ENCODE measurements at places on chromosomes 3 and 15.

DNA sequence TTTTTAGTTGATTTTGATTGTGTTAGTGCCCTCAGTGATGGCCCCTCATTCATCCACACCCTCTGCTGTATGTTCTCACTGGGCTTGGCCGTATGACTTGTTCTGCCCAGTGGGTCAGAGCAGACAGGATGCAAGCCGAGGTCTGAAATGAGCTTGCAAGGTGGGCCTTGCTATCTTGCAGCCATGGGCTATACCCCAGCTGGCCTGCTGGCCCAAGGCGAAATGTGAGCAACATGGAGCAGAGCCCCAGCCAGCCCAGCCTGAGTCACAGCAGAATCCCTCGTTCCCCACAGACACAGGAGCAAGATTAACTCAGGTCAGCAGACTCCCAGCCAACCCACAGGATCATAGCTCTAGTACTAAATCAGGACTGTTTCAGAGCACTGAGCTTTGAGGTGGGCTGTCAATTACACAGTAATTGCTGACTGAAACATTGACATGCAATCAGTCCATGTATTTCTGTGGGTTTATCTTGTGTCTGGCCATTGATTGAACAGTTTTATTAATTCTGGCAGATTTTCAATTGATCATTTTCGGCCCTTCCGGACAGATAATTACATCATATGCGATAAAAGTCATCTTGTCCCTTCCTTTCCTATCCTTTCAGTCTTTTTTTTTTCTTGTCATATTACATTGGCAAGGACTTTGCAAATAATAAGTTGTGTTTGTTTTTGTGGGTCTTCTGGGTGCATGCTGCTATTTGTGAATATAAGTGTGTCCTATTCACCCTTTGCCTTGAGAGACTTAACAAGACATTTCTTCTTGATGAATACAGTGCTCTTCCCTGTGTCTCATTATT, 27.1 kb downstream of the KLF15 start:
- H3K27me3 ChIP-seq, result no peaks in the 10 kb centered on the region
- DNase-seq, result peak; percentile 53
- peaks cover 3% of the 10 kb centered on the region for H3K36me3 ChIP-seq
- no peaks in the 10 kb centered on the region for H3K4me1 ChIP-seq
- H3K4me3 ChIP-seq, result no peak overlapping the region

DNA sequence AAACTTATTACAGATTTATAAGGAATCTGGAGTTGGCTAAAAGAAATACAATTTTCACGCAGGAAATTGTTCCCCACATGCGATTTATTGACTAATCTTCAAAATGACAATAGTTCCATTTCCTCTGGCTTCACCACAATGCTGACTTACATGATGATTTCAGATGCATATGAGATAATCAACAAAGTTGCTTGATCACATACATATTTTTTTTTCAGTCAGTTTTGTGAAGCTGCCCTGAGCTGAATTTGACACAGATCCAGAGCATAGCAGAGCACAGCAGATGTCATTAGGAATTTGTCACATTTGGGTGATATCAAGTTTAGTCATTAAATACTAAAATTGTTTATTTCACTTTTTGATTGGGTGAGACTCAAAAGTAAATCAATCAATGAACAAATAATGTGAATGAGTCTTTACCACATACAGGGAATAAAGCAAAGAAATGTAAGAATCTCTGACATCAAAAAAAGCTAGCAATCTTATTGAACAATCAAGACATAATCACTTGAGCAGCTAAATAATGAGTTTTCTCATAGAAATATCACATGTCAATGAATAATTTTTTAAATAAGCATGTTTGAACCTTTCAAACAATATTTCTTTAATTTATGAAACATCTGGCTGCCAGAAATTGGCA, 18.3 kb downstream of the CPB1 start:
- DNase-seq, result no peak
- no peaks in the 10 kb centered on the region for H3K27me3 ChIP-seq
- no peak overlapping the region for H3K27ac ChIP-seq
- H3K4me3 ChIP-seq, result no peak overlapping the region
- H3K36me3 ChIP-seq, result no peaks in the 10 kb centered on the region

- H3K4me1 ChIP-seq, result no peaks in the 10 kb centered on the region
- H3K27me3 ChIP-seq, result no peaks in the 10 kb centered on the region
- no peak overlapping the region for H3K27ac ChIP-seq
- no peaks in the 10 kb centered on the region for H3K36me3 ChIP-seq
- no peak overlapping the region for H3K4me3 ChIP-seq
- no peak for DNase-seq
These were observed 79.4 kb upstream of the PLXNA1 start for GRCh38 chr3:126903521-126903920.

GRCh38 chr3:104696470-104696869, 670.2 kb upstream of the ALCAM start:
- no peak overlapping the region for H3K27ac ChIP-seq
- H3K4me3 ChIP-seq, result no peak overlapping the region
- H3K27me3 ChIP-seq, result no peaks in the 10 kb centered on the region
- no peak for DNase-seq
- no peaks in the 10 kb centered on the region for H3K36me3 ChIP-seq

DNA sequence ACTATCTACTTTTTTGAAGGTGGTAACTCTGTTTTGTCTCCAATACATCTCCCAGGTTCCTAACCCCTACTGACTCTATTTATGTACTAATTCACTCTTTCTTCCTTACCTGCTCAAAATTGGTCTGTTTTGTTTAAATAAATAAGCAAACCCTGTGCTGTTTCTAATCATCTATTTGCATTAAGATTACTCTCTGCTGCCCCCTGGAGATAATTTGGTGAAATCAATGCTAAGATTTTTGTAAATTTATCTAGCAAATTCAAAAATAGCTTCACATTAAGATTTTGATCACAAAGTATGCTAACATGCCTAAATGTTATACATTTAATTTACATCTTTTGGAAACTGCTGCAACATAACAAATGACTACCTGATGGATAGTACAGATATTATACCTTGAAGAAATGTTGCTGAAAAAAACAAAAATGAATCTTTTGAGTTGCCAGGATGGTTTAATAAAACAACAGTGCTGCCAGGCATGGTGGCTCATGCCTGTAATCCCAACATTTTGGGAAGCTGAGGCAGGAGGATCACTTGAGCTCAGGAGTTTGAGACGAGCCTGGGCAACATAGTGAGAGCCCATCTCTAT, 4.4 kb upstream of the CD200R1 start:
- H3K27me3 ChIP-seq, result no peaks in the 10 kb centered on the region
- H3K27ac ChIP-seq, result no peak overlapping the region
- no peaks in the 10 kb centered on the region for H3K36me3 ChIP-seq
- no peak for DNase-seq

DNA sequence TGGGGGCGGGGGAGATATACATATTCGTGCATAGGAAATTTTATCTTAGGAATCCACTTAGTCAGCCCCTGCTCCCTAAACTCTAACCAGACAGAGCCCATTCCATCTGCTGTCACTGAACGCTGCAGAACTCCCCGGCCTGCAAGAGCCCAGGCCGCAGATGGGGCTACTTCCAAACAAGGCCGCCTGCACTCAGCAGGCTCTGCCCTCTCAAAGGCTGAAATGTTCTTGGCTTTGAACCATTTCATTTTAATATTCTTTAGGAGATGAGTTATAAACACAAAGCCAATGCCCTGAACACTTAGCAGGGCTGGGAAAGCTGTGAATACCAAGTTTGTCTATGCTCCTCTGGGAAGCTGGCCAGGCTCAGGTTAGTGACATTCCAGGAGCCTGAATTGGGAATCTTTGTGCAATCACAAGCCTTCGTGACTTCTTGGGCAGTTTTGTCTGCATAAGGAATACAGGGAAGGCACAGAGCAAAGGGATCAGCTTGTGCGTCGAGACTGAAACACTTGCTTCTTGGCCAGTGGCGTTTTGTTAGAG, 65.0 kb downstream of the SYNM start:
- no peaks in the 10 kb centered on the region for H3K27me3 ChIP-seq
- H3K4me1 ChIP-seq, result peaks cover 26% of the 10 kb centered on the region
- H3K27ac ChIP-seq, result peak overlapping the region; percentile 90
- no peak overlapping the region for H3K4me3 ChIP-seq
- peak; percentile 77 for DNase-seq
- peaks cover 15% of the 10 kb centered on the region for H3K36me3 ChIP-seq

- no peaks in the 10 kb centered on the region for H3K27me3 ChIP-seq
- H3K4me1 ChIP-seq, result peaks cover 5% of the 10 kb centered on the region
- H3K4me3 ChIP-seq, result no peak overlapping the region
- no peak overlapping the region for H3K27ac ChIP-seq
- no peaks in the 10 kb centered on the region for H3K36me3 ChIP-seq
These were observed 278.3 kb upstream of the ICE2 start for GRCh38 chr15:60757273-60757672.

DNA sequence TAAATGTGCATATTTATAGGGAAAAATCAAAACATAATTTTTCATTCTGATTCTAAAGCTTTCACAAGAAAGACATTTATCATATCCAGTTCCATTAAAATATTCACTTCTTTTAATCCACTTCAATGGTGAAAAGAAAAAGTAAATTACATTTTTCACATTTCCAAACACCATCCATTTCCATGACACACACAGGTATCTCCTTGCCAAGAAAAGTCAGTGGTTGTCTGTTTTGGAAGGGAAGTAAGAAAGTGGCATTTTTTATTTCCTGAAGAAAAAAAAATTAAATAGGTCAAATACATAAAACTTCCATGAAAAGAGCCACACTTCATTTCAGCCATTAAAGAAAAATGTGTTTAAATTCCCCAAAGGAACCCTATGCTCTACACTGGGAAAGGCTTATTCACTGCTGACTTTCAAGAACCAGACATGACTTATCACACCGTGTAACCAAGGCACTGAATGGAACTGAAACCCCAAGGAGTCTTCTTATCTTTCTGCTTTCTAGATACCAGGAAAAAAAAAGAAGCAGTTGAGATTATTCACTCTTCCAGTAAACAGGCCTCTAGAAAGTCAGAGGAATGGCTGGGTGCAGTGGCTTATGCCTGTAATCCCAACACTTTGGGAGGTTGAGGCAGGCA, 44.5 kb downstream of the OSBPL10 start:
- H3K27me3 ChIP-seq, result no peaks in the 10 kb centered on the region
- no peak overlapping the region for H3K27ac ChIP-seq
- no peaks in the 10 kb centered on the region for H3K36me3 ChIP-seq
- H3K4me3 ChIP-seq, result no peak overlapping the region
- DNase-seq, result no peak

- no peak overlapping the region for H3K4me3 ChIP-seq
- H3K36me3 ChIP-seq, result no peaks in the 10 kb centered on the region
- no peak overlapping the region for H3K27ac ChIP-seq
- no peaks in the 10 kb centered on the region for H3K27me3 ChIP-seq
- no peaks in the 10 kb centered on the region for H3K4me1 ChIP-seq
- no peak for DNase-seq
These were observed 48.3 kb downstream of the SPTSSB start for GRCh38 chr3:161322781-161323568.

- no peaks in the 10 kb centered on the region for H3K27me3 ChIP-seq
- H3K36me3 ChIP-seq, result no peaks in the 10 kb centered on the region
- peak overlapping the region; percentile 91 for H3K27ac ChIP-seq
- peaks cover 4% of the 10 kb centered on the region for H3K4me1 ChIP-seq
These were observed 88.9 kb downstream of the EOMES start for GRCh38 chr3:27633224-27633545.

GRCh38 chr3:42101048-42101447, 9.9 kb downstream of the TRAK1 start:
- peaks cover 10% of the 10 kb centered on the region for H3K4me1 ChIP-seq
- H3K27ac ChIP-seq, result peak overlapping the region; percentile 54
- no peaks in the 10 kb centered on the region for H3K27me3 ChIP-seq
- no peak overlapping the region for H3K4me3 ChIP-seq
- peak; percentile 84 for DNase-seq
- no peaks in the 10 kb centered on the region for H3K36me3 ChIP-seq

DNA sequence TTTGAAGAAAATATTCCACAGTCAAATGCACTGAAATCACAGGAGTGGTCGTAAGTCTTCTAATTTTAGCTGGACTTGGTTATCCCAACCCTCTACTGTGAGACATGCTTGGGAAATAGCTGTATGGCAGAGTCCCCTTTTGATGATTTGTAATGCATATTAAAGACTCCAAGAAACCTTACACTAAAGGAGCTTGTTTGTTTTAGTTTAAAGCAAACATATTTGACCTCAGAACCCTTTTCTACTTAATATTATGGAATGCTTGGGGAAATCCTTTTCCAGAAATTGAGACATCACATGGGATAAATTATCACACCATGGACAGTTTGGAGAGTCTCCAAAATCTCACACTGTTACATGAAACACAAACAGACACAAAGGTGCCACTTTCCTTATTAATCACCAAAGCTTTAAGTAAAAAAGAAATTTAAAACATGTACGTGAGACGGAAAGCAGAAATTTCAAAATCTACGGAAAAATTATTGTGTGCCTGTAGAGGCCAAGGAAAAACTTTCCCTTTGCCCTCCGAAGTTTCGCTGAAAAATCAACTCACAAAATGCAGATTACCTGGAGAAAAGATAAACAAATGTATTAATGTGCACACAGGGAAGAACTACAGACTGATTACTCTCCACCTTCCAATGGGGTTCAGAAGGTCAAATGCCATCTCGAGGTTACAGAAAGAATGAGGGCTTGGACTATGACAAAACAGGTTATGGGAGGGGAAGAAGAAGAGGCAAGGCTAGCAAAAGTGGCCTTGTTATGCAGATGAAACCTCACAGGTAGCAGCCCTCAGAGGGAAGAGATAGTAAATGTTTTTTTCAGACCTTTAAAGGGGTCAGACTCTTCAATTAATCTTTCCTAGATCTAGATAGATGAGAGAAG, 7.0 kb upstream of the CPB1 start:
- H3K27me3 ChIP-seq, result no peaks in the 10 kb centered on the region
- no peaks in the 10 kb centered on the region for H3K4me1 ChIP-seq
- no peak overlapping the region for H3K4me3 ChIP-seq
- no peaks in the 10 kb centered on the region for H3K36me3 ChIP-seq

GRCh38 chr15:62262305-62262941, 97.3 kb upstream of the C2CD4B start:
- H3K4me1 ChIP-seq, result no peaks in the 10 kb centered on the region
- H3K4me3 ChIP-seq, result no peak overlapping the region
- H3K27me3 ChIP-seq, result no peaks in the 10 kb centered on the region
- H3K27ac ChIP-seq, result no peak overlapping the region
- DNase-seq, result no peak
- no peaks in the 10 kb centered on the region for H3K36me3 ChIP-seq

DNA sequence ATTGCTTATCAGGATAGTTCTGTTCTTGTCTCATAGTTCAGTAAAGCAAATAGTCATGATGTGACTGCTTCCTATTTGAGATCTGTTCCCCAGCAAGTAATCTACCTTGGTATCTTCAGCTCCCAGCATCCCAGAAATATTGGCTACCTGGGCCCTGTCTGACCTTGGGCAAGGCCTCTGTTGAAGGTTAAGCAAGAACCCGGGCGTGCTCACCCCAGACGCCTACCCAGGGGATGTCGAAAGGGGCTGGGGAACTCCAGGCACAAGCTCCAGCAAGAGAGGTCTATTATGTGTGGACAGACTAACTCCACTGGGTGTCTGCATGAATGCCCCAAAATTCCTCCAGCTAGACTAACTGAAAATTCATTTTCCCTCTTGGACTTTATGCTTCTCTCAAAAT, 37.3 kb upstream of the IGF1R start:
- H3K27ac ChIP-seq, result no peak overlapping the region
- DNase-seq, result no peak
- H3K4me3 ChIP-seq, result no peak overlapping the region

- H3K27ac ChIP-seq, result no peak overlapping the region
- H3K36me3 ChIP-seq, result no peaks in the 10 kb centered on the region
These were observed 123.0 kb upstream of the PROK2 start for GRCh38 chr3:71907996-71908395.

Data from ascending aorta (tissue), 2 donors.